CD8-positive, alpha-beta memory T cell (primary cell): ENCODE measurements at places on chromosomes 2 and 18. TPM values are rescaled to one million over a fixed set of nuclear protein-coding genes. Genes with fewer than 3 reads are reported as not detected.

GRCh38 chr2:100907832-100908231 is 87.9 kb downstream of the NPAS2 start:
- no peak overlapping the region for H3K4me3 ChIP-seq
- H3K27me3 ChIP-seq = no peaks in the 10 kb centered on the region
- no peaks in the 10 kb centered on the region for H3K4me1 ChIP-seq
- H3K27ac ChIP-seq = no peak overlapping the region

GRCh38 chr2:177030451-177031105 is 182.0 kb upstream of the HNRNPA3 start:
- no peaks in the 10 kb centered on the region for H3K27me3 ChIP-seq
- no peaks in the 10 kb centered on the region for H3K36me3 ChIP-seq
- H3K4me3 ChIP-seq = no peak overlapping the region
- no peaks in the 10 kb centered on the region for H3K4me1 ChIP-seq
- DNase-seq = no peak

Gene GALNT1
- total RNA-seq = 46.1 TPM

Gene ERFE
- not detected for total RNA-seq

DNA sequence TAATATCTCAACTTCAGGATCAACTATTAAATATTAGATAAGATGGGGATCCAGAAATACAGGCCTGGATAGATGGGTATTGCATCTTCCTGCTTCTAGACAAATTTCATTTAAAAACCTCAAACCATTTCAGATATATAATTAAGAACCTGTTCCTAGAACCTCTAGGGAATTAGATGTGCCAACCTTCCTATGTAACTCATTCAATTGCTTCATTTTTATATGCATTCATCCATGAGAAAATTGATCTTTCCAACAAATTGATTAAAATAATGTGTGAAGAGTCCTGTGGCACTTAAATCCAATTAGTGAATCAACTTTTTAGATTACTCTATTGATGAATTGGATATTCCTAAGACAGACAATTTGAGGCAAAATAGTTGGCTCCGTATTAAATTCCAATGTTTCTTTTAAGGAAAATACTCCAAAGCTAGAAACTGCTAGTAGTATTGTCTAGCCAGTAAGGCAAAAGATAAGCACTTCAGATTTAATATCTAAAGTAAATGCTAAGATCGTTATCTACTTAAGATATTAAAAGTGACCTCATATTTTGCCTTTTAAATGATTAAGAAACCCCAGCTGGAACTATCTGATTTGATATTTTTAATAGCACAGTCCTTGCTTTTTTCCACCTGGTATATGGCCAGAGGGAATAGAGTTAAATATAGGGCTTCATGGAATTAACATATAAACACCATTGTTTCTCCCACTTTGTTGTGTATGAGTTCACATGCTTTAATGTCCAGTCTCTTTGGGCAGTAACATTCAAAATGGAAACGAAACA is 35.8 kb downstream of the DARS1 start:
- DNase-seq = no peak
- H3K36me3 ChIP-seq = no peaks in the 10 kb centered on the region
- H3K4me3 ChIP-seq = no peak overlapping the region

- no peaks in the 10 kb centered on the region for H3K36me3 ChIP-seq
- H3K27ac ChIP-seq = no peak overlapping the region
- H3K27me3 ChIP-seq = no peaks in the 10 kb centered on the region
- H3K4me3 ChIP-seq = no peak overlapping the region
- no peaks in the 10 kb centered on the region for H3K4me1 ChIP-seq
Measured at GRCh38 chr2:179524809-179525339, 260.2 kb upstream of the SESTD1 start.

Gene GRB14
- total RNA-seq = not detected

Gene PRR30
- not detected for total RNA-seq

DNA sequence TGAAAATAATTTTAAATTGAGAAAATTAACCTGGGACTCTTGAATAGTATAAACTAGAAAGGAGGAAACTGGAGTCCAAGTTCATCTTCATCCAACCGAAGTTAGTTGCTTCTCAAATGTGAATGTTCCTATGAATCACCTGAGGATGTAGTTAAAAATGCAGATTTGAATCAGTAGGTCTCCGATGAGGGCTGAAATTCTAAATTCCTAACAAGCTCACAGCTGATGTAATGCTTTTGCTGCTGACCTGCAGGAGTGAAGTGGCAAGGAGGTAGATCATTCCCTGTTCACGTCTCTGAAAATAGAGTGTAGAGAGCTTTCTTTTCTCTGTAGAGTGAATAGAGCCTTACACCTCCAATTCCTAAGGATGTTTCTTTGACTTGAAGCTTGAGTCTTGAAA is 685.5 kb downstream of the CPS1 start:
- no peak for DNase-seq
- no peak overlapping the region for H3K4me3 ChIP-seq
- no peaks in the 10 kb centered on the region for H3K36me3 ChIP-seq

Gene SPEG
- total RNA-seq = 0.94 TPM

Gene ZNF638
- 77.9 TPM for total RNA-seq

- H3K27ac ChIP-seq = no peak overlapping the region
- H3K27me3 ChIP-seq = no peaks in the 10 kb centered on the region
- H3K4me3 ChIP-seq = no peak overlapping the region
Measured at GRCh38 chr2:121565389-121566250, 34.9 kb downstream of the RNU4ATAC start.

DNA sequence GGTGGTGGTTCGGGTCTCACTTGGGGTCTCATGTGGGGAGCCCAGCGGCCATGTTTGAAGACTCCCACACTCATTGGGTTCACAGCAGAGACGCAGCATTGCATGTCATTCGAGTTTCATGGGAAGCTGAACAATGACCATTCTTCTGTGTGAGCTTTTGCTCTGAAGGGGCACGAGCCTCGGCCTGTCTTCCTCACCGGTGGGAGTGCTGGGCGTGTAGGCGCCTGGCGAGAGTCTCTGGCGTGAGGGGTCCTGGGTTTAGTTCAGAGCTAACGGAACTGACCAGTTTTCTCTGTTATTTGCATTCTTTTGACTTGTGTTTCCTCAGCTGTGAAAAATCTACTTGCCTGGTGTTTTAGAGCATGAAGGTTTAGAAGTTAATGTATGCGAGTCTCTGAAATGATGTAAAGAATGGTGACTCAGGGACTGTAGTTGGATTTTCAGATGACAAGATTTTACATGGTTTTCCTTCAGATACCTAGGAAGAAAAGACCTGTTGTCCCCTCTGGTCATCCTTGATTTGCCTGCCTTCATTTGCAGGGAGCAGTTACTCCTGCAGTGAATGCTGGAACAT is 98.1 kb downstream of the ARMC9 start:
- no peak overlapping the region for H3K27ac ChIP-seq
- no peak overlapping the region for H3K4me3 ChIP-seq
- H3K27me3 ChIP-seq = no peaks in the 10 kb centered on the region
- no peaks in the 10 kb centered on the region for H3K36me3 ChIP-seq

GRCh38 chr2:226488034-226488433 is 311.6 kb downstream of the IRS1 start:
- no peaks in the 10 kb centered on the region for H3K27me3 ChIP-seq
- no peak for DNase-seq

DNA sequence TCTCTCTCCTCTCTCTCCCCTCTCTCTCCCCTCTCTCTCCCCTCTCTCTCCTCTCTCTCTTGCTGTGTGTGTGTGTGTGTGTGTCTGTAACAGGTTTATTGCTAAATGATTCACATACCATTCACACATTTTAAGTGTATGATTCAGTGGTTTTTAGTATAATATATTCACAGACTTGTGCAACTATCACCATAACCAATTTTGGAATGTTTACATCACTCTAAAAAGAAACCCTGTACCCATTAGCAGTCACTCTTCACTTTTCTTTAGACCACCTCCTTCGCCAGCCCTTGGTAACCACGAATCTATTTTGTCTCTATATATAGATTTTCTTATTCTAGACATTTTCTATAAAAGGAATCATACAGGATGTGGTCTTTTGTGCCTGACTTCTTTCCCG is 11.4 kb downstream of the THNSL2 start:
- H3K4me3 ChIP-seq = no peak overlapping the region
- H3K4me1 ChIP-seq = peaks cover 7% of the 10 kb centered on the region
- H3K36me3 ChIP-seq = no peaks in the 10 kb centered on the region
- H3K27me3 ChIP-seq = no peaks in the 10 kb centered on the region
- DNase-seq = no peak

DNA sequence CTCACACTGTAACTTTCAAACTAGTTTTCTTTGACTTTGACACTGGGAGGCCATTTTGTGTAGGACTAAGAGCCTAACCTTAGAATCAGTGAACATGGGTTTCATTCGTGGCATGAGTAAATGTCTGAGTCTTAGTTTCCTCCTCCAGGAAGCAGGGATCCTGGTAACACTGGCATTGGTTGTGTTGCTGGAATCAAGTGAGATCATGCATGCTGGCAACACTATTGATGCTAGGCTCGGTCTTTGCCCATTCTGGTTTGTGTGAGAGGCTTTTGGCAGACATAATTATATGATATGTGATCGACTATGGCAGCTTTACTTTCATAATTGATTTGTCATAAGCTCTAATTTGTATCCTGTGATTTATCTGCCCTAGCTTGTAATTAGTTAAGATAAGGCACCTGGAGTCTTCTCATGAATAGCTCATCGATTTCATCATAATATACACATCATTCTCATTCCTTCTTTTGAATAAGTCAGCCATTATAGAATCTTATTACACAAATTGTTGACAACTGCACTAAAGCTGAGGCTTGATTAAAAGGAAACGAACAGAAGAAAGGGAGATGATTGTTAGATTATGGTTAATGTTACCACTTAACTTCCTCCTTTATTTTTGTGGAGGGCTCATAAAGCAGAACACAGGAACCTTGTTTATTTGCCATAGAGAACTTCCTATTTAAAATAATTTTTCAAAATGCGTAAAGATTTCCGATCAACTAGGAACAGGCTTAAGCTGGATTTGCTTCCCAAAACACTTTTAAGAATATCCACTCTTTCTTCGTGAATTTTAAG is 12.6 kb downstream of the PPP1R1C start:
- no peaks in the 10 kb centered on the region for H3K36me3 ChIP-seq
- no peaks in the 10 kb centered on the region for H3K4me1 ChIP-seq
- no peaks in the 10 kb centered on the region for H3K27me3 ChIP-seq
- no peak overlapping the region for H3K4me3 ChIP-seq

GRCh38 chr2:163612332-163612731 is 123.5 kb downstream of the FIGN start:
- DNase-seq = no peak
- H3K27ac ChIP-seq = no peak overlapping the region
- no peaks in the 10 kb centered on the region for H3K36me3 ChIP-seq
- no peaks in the 10 kb centered on the region for H3K27me3 ChIP-seq
- H3K4me1 ChIP-seq = no peaks in the 10 kb centered on the region

Gene NT5DC4
- not detected for total RNA-seq

DNA sequence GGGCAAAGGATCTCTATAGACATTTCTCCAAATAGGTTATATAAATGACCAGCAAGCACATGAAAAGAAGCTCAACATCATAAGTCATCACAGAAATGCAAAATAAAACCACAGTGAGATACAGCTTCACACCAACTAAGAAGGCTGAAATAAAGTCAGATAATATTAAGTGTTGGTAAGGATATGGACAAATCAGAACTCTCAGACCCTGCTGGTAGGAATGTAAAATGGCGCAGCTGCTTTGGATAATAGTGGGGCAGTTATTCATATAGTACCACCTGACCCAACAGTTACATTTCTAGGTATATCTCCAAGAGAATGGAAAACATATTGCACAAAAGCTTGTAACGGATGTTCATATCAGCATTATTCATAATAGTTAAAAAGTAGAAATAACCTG is 14.0 kb downstream of the EPB41L5 start:
- H3K27ac ChIP-seq = no peak overlapping the region
- H3K27me3 ChIP-seq = no peaks in the 10 kb centered on the region
- H3K36me3 ChIP-seq = no peaks in the 10 kb centered on the region
- no peak for DNase-seq
- no peak overlapping the region for H3K4me3 ChIP-seq

Gene METTL21A
- 31.5 TPM for total RNA-seq

- no peaks in the 10 kb centered on the region for H3K27me3 ChIP-seq
- no peaks in the 10 kb centered on the region for H3K4me1 ChIP-seq
- no peaks in the 10 kb centered on the region for H3K36me3 ChIP-seq
- DNase-seq = no peak
- no peak overlapping the region for H3K4me3 ChIP-seq
Measured at GRCh38 chr2:158994920-158995676, 26.7 kb downstream of the TANC1 start.

GRCh38 chr2:45843136-45843535 is 191.7 kb downstream of the PRKCE start:
- H3K27ac ChIP-seq = no peak overlapping the region
- no peak for DNase-seq
- no peaks in the 10 kb centered on the region for H3K36me3 ChIP-seq
- no peak overlapping the region for H3K4me3 ChIP-seq
- no peaks in the 10 kb centered on the region for H3K27me3 ChIP-seq

Gene SKOR2
- total RNA-seq = not detected

Gene STRADB
- total RNA-seq = 22.3 TPM

DNA sequence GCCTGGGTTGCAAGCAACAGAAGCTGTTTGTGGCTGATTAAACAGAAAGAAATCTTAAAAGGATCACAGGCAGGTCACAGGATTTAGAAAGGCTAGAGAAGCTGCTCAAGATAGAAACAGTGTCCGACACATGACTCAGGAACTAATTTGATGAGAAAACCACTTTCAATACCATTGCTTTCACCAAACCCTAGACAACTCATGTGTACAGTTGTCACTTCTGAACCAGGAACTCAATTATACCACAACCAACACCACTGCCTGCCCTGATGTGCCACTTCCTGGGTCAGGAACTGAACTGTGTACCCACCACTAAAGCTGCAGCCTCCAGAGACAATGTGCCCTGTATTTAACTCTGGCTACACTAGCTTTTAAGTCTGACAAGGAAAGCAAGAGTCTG is 56.0 kb downstream of the TMEM247 start:
- DNase-seq = peak; percentile 24
- H3K4me1 ChIP-seq = peaks cover 51% of the 10 kb centered on the region
- H3K27ac ChIP-seq = no peak overlapping the region
- peak overlapping the region; percentile 9 for H3K4me3 ChIP-seq
- no peaks in the 10 kb centered on the region for H3K36me3 ChIP-seq
- H3K27me3 ChIP-seq = no peaks in the 10 kb centered on the region

DNA sequence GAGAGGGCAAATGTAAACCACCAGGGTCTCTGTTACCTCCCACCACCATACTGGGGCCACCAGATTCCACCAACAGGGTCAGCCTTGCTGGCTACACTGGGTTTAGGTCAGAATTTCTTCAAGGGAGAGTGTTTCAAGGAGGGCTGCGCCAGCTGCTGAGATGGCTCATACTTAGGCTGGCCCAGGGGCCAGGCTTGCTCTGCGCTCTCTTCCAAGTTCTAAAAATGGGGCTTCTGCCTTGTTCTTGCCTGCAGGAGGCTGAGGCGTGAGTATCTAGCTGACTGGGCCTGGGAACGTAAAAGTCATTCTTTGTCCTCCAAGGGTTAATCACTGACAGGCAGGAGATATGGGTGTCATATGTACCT is 28.1 kb downstream of the MRPL33 start:
- H3K4me1 ChIP-seq = no peaks in the 10 kb centered on the region
- no peak overlapping the region for H3K4me3 ChIP-seq
- no peaks in the 10 kb centered on the region for H3K36me3 ChIP-seq
- H3K27ac ChIP-seq = no peak overlapping the region
- no peak for DNase-seq
